ENCODE measurements at places on chromosomes 3 and 15.
A peak's percentile ranks its signal among the peaks of the same experiment; 100 is the strongest.

- peak; percentile 7 for DNase-seq
Measured at GRCh38 chr15:91032919-91033803, 10.8 kb upstream of the VPS33B start.

- DNase-seq: no peak
Measured at GRCh38 chr3:41018855-41019254, 180.4 kb upstream of the CTNNB1 start.

DNA sequence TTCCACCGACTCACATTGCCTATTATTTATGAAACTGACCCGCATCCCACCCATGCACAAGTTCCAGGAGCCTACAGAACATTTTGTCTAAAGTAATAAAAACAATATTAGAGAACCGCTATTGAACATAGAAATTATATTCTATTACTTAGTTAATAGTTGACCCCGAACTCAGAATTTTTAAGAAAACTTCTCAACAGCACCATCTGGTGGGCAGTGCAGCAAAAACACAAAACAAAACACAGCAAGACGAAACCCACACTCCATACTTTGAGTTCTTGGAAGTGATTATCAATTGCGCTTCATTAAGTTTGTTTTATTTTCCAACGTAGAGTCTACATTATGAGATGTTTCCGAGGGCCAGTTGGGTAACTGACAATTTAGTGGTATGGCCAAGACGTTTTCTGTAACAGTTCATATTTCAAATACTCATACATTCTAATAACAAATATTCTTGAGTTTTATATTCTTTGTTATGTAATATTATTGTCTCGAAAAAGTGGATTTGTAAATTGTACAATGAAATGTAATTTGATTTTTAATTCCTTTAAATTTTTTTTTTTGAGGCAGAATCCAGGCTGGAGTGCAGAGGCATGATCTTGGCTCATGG lies 24.0 kb upstream of the C3orf70 start:
- DNase-seq: peak; percentile 37

DNA sequence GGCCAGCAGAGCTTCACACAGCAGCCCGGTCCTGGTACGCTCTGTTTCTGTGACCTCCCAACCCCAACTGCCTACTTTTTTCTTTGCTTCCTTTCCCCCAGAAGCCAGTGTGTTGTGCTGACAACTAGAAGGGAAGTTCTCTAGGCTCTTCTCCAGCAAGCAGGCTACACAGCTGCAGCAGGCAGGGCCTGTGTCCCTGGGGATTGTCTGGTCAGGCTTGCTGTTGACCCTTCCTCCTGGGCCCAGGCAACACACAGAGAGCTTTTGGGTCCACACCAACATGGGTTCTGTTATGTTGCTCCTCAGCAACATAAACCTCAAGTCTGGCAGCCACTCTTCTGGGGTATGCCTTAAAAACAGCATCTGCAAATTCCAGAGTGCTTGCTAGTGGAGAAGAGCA lies 36.2 kb upstream of the TSPAN3 start:
- no peak for DNase-seq

- no peak for DNase-seq
Measured at GRCh38 chr3:131109156-131109555, 82.5 kb downstream of the NEK11 start.

GRCh38 chr3:14512942-14513327 lies 27.2 kb downstream of the GRIP2 start:
- no peak for DNase-seq

- no peak for DNase-seq
Measured at GRCh38 chr15:49415149-49415548, 7.9 kb upstream of the FGF7 start.

GRCh38 chr3:23232016-23232415 lies 28.9 kb downstream of the UBE2E2 start:
- DNase-seq: no peak

DNA sequence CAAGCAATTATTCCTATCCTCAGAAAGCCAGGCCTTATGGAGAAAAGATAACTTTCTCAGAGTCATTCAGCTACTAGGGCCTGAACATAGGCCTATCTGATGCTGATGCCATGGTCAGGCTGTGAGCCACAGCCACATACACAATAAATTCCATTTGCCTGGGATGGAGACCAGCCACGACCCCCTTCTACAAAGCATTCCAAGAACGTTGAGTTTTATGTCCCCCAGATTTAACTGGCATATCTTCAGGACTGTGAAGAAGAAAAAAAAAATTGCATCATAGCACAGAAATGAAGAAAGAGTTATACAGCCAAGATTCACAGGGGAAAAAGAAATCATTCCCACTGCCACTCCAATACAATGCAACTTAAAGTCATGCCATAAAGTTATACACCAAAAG lies 100.0 kb downstream of the THBS1 start:
- DNase-seq: peak; percentile 86

DNA sequence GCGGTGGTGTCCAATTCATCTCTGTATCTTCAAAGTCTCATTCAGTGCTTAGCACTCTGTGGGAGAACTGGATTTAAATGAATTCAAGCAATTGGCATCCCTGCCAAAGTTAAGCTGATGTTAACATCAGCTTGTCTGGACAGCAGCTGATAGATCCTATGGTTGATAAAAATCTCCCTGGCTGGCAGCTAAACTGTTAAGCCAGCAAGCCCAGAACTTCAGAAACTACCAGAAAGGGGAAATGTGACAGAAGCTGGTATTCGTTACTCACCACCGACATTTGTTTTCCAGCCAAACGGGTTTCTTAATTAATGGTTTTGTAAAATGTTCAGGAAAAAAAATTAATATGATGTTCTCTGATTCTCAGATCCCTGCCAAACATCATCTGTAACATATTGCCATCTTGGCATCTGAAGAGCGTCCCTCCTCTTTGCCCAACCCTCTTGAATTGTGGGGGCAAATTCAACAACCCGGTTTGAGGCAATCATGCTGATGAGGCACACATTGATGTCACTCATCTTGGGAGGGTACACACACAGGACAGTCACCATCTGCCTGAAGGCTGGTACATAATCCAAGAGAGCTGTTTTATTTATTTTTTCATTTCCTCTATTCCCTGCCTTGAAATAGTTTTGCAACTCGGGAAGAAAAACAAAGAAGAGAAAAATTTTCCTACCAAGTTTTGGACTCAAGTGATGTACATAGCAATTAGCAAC lies 76.3 kb upstream of the ABHD17C start:
- no peak for DNase-seq

- peak; percentile 12 for DNase-seq
Measured at GRCh38 chr15:78177447-78177873, 28.3 kb downstream of the IDH3A start.

- no peak for DNase-seq
Measured at GRCh38 chr3:157595259-157595658, 92.0 kb upstream of the VEPH1 start.

DNA sequence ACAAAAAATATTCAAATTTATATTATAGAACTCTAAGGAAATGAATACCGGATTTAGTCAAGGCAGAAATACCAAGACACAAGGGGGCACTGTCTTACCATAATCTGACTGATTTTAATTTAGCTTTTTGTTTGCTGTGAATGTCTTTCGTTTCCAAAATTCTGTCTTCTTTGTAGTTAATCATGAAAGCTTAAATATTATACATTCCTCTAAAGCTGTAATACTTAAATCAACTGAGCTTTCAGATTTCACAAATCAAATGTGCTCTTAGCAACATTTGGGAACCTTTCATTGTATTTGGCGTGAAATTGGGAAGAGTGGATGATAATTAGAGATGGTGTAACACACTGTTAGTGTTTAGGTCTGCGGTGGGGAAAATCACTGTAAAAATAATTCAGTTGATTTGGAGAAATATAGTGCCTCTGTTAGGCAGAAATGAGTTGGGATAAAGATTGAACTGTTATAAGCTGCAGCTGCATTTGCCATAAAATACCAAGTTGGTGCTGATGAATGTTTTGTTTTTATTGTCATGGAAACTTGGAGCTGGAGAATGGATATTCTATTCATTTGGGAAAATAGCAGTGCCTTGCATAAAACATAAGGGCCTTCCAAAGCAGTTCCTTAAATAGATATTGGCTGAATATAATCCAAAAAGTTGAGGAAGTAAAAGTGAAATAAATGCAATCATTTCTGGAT lies 228.2 kb downstream of the TCF12 start:
- peak; percentile 60 for DNase-seq

DNA sequence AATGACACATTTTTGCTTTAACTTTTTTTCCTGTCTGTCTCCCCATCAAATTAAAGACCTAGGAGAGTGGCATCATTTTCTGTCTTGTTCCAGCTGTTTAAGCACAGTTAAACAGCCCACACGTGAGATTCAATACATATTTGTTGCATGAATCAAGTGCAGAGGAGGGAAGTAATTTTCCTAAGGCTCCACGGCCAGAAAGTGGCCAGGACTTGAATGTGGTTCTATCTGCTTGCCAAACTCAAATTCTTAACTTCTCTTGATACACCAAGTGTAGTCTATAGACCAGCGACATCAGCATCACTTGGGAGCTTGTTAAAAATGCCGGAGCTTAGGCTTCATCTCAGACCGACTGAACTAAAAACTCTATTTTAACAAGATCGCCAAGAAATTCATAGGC lies 724.8 kb upstream of the CFAP20DC start:
- peak; percentile 87 for DNase-seq

GRCh38 chr3:47578119-47578632 lies 489 bp downstream of the CSPG5 start:
- peak; percentile 15 for DNase-seq

DNA sequence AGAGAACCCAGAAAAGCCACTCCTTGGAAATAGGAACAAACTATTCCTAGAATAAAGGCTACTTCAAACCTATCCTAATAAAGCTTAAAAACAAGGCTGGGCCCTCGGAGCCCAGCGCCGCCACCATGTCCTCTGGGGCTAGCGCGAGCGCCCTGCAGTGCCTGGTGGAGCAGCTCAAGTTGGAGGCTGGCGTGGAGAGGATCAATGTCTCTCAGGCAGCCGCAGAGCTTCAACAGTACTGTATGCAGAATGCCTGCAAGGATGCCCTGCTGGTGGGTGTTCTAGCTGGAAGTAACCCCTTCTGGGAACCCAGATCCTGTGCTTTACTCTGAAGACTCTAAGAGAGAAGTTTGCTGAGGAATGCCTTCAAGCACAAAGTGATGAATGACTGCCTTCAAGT lies 63.2 kb downstream of the ADAM10 start:
- no peak for DNase-seq

- DNase-seq: peak; percentile 65
Measured at GRCh38 chr3:89300981-89301380, 193.6 kb downstream of the EPHA3 start.

GRCh38 chr15:68339481-68339880 lies 61.9 kb downstream of the FEM1B start:
- no peak for DNase-seq

GRCh38 chr3:115204475-115204874 lies 57.4 kb upstream of the ZBTB20 start:
- no peak for DNase-seq

DNA sequence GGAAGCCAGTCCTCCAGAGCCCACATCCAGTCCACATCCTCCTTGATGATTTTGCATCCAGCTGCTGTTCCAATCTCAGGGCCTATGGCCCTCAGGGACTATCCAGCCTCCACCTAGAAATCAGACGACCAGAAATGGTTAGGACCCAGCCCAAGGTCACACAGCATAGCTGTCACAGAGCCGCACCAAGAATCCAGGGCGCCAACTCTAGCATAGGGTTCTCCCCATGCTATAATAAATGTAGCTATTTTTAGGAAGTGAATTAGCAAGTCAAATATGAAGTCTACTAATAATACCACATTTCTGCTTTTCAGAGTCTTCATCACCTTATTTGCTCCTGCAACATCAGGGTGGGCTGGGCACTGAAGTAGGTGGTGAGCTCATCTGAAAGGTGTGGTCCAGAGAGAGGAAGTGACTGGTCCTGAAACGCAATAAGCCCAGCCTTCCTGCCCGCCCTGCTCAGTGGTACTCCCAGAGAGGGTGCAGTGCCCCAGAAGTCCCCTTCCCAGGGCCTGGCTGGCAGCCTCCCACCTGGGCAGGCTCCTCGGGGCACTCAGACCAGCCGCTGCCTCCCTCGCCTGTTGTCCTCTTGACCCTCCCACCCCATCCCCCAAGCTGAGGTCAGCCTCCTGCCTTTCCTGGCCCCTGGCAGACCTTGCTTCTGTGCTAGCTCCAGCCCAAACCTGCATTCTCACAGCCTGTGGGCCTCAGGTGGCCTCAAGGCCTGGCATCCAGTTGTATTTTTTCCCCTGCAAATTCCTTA lies 17.6 kb upstream of the CYP11A1 start:
- peak; percentile 67 for DNase-seq

DNA sequence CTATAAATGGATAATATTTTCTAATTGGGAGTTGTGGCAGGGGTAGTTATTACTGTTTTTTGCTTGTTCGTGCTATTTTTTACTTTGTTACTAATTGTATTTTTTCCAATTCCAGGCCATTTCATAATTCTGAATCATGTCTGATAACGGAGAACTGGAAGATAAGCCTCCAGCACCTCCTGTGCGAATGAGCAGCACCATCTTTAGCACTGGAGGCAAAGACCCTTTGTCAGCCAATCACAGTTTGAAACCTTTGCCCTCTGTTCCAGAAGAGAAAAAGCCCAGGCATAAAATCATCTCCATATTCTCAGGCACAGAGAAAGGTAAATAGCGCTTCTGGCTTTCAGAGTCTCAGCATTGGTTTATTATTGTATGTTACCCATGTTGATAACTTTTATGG lies 42.9 kb downstream of the PAK2 start:
- no peak for DNase-seq

- DNase-seq: no peak
Measured at GRCh38 chr3:10383850-10384248, 62.9 kb upstream of the SEC13 start.

DNA sequence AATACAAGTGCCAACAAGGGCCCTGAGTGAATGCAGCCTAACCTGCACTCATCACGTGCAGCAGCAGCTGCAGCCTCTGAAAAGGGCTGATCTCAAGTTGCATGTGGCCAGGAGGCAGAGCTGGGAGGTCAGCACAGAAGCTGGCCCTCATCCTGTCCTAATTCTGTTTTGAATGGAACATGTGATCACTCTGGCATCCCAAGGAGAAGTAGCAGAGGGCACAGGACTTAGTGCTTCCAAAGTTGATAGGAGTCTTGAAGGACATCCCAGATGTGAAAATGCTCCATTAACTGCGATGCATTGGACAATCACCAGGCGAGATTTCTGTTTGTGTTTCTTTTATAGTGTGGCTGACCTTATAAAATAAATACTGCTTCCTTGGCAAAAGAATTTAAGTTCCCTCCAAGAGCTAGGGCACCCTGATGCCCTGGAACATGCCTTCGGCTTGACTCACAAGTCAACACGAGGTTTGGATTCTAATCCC lies 31.6 kb upstream of the STAG1 start:
- DNase-seq: no peak

DNA sequence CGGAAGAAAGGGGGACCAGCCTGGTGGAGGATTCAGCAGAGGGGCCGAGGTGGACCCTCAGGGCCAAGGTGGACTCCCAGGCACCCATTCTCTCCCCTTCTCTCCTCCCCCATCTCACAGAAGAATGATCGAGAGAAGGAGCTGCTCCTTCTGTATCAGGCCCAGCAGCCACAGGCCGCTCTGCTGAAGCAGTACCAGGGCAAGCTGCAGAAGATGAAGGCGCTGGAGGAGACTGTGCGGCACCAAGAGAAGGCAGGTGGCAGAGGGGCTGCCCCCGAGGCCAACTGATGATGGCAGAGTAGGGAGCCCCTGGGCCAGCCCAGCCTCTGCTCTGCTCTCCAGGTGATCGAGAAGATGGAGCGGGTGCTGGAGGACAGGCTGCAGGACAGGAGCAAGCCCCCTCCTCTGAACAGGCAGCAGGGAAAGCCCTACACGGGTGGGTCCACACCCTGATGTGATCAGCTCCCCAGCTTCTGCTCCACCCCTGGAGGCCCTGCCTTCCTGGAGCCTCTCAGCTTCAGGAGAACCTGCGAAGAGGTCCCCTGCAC lies 36.5 kb downstream of the CYP11A1 start:
- no peak for DNase-seq

GRCh38 chr3:138578961-138579574 lies 15.0 kb downstream of the CEP70 start:
- DNase-seq: no peak
